HuH-7 (cell line): ENCODE measurements at places on chromosomes 6 and 20.

- DNase-seq: no peak
These were observed 13.6 kb downstream of the GFOD1 start for GRCh38 chr6:13473768-13474165.

DNA sequence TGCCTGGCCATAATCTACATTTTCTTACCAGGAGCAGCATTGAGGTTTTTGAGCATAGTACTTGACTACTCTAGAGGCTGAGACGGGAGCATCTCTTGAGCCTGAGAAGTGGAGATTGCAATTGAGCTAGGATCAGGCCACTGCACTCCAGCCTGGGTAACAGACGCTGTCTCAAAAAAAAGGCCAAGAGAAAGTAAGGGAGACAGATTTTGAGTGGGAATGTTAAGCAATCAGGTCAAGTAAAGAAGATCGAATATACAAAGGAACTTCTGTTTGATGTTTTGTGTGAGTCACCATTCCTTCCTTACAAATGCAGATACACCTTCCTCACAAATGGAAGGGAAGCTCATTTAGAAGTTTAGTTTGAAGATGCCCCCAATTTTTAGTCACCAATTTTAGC is 4.4 kb downstream of the PNRC1 start:
- no peak for DNase-seq

- DNase-seq: peak; percentile 68
These were observed 637 bp downstream of the ARID1B start for GRCh38 chr6:156777577-156778453.

DNA sequence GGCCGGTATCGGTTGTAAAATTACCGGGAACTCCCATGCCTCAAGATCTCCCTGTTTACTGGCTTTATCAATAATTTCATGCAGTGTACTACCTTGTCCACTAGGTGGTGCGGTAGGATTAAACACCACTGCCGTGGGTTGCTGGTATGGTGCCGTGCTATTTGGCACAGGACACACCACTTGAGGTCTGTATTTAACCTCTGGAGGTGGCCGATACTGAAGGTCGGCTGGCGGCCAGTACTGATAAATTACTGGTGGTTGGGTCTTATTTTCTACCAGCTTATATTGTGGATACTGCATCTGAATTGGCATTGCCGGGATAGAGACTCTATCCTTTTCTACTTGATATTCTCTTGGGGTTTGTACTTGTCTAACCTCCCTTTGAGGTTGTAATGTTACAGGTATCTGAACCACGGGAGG is 14.3 kb upstream of the PTCRA start:
- peak; percentile 43 for DNase-seq

DNA sequence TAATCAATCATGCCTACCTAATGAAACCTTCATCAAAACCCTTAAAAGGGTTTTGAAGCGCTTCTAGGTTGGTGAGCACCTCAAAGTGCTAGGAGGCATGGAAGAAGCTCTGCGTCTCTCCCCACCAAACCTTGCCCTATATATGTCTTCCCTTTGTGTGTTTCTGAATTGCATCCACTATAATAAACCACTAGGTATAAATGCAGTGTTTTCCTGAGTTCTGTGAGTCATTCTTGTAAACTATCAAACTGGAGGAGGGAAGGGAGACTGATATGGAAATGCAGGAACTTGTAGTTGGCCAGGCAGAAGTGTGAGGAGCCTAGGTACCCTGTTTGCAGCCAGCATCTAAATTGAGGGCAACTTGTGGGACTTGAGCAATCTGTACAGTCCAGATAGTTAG is 698.8 kb downstream of the DOK5 start:
- DNase-seq: no peak
